ENCODE measurements at places on chromosomes 4 and X. TPM values are rescaled to one million over a fixed set of nuclear protein-coding genes. Genes with fewer than 3 reads are reported as not detected.

DNA sequence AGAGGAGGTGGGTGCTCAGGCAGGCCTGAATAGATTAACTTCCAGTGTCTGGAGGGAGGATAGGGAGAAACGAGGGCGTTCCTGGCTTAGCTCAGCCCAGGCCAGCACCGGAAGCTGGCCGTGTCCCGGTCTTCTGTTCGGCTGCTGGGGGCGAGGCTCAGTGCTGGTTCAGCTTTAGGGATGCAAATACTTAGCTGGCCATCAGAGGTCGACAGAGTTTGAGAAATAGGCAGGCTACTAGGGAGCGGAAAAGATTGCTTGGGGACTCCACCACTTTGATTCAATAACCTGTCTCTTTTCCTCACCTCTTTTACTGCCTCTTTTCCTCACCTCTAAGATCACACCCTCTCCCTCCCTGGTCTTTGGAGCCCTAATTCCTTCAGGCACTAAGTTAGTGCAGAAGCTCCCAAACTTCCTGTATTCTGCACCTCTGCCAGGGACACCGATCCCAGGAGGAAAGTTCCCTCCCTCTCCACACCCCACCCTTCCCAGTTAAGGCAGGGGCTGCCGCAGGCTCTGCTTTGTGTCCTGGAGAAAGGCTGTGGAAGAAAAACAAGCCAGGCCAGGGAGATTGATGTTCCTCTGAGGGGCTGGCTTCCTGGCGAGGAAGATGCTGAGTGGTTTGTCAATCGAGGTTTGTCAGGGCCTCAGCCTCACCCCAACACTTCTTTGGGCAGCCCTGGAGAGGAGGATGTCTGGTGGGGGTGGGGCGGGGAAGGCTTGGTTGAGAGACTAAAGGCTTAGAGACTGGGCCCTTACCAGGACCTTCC is 6.0 kb upstream of the EFNB1 start:
- DNase-seq, result peak; percentile 37

GRCh38 chrX:154093965-154094364 is 3.6 kb downstream of the MECP2 start:
- no peak for DNase-seq

DNA sequence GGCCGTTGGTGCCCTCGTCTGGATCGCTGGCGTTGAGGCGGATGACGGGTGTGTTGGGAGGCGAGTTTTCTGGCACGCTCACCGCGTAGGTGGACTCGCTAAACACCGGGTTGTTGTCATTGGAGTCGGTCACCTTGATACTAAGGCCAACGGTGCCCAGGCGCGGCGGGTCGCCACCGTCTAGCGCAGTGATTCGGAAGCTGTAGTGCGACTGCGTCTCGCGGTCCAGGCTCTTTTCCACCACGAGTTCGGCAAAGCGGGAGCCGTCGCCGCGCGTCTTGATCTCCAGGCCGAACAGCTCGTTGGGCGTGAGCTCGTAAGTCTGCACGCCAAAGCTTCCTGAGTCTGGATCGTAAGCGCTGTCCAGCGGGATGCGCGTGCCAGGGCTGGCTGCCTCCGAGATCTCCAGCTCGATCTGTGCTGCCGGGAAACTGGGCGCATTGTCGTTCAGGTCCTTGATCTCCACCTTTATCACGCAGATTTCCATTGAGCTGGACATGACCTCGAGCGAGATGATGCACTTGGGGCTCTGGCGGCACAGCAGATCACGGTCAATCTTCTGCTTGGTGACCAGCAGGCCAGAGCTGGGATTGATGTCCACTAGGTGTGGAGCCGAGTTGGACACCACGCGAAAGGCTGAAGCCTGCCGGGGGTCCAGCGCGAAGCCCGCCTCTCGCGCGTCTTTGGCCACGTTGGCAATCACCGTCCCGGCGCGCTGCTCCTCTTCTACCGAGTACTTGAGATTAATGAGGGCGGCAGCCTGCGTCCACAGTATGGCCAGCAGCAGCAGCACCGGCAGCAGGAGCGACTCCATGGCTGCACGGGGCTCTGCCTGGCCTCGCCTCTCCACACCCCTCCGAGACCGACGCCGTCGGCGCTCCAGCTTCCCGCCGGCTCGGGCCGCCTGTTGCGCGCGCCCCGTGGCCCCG is 2.0 kb downstream of the PCDH19 start:
- no peak for DNase-seq

The SPATA4 gene
- not detected for total RNA-seq
